Cardiac atrium fibroblast (primary cell): ENCODE measurements at places on chromosomes 3 and 15. TPM values are rescaled to one million over a fixed set of nuclear protein-coding genes. Genes with fewer than 3 reads are reported as not detected.

Gene RARB
- total RNA-seq: 2.8 and 5.2 TPM in 2 replicates

Gene TRH
- total RNA-seq: not detected in 2 replicates

Gene MAP2K1
- total RNA-seq: 56.9 and 82.9 TPM in 2 replicates

Gene GNAT1
- total RNA-seq: not detected in 2 replicates

Gene ZBTB20
- total RNA-seq: 5.4 and 9.7 TPM in 2 replicates

Gene CPLX3
- total RNA-seq: not detected in 2 replicates

Gene SOX2
- not detected in 2 replicates for total RNA-seq

Gene ANKUB1
- not detected in 2 replicates for total RNA-seq

Gene IGSF10
- total RNA-seq: 2.1 and 3.4 TPM in 2 replicates

Gene EXD1
- total RNA-seq: not detected in 2 replicates

Gene IQCH
- total RNA-seq: 0.36 and 2.3 TPM in 2 replicates

Gene EOMES
- not detected in 2 replicates for total RNA-seq

Gene GOLGA6D
- total RNA-seq: not detected in 2 replicates

Gene FBXO40
- not detected in 2 replicates for total RNA-seq

Gene TGM5
- not detected in 2 replicates for total RNA-seq

Gene PLSCR5
- not detected in 2 replicates for total RNA-seq

Gene MBD4
- total RNA-seq: 20.0 and 21.1 TPM in 2 replicates

Gene ZNF619
- 1.4 and 2.9 TPM in 2 replicates for total RNA-seq

Gene A4GNT
- total RNA-seq: not detected in 2 replicates

Gene TARS3
- total RNA-seq: 3.1 and 4.7 TPM in 2 replicates

Gene CHDH
- under 0.01 TPM in 1 of 2 replicates, not detected in the other for total RNA-seq

Gene DNAH12
- total RNA-seq: 0.16 TPM in 1 of 2 replicates, not detected in the other

Gene C3orf22
- not detected in 2 replicates for total RNA-seq

Gene MESP1
- total RNA-seq: 2.3 TPM in 1 of 2 replicates, not detected in the other

Gene REC114
- total RNA-seq: not detected in 2 replicates

Gene OIP5
- total RNA-seq: 1.1 and 4.7 TPM in 2 replicates

Gene EPHA3
- total RNA-seq: 5.2 and 5.5 TPM in 2 replicates

Gene TRAT1
- not detected in 2 replicates for total RNA-seq

Gene TLR9
- total RNA-seq: not detected in 2 replicates

Gene IL1RAP
- 31.6 and 35.0 TPM in 2 replicates for total RNA-seq

Gene MRAS
- 11.4 and 20.4 TPM in 2 replicates for total RNA-seq

Gene TYRO3
- 8.8 and 15.7 TPM in 2 replicates for total RNA-seq

Gene GP9
- not detected in 2 replicates for total RNA-seq

Gene CACNA1D
- total RNA-seq: not detected in 2 replicates

Gene CRYBG3
- total RNA-seq: 14.1 and 18.5 TPM in 2 replicates

Gene GALNT15
- total RNA-seq: 12.3 and 13.4 TPM in 2 replicates

Gene TMEM108
- 0.81 TPM in 1 of 2 replicates, not detected in the other for total RNA-seq

Gene EID1
- 192 and 202 TPM in 2 replicates for total RNA-seq

Gene SYNM
- 1.1 and 1.6 TPM in 2 replicates for total RNA-seq

Gene IL5RA
- total RNA-seq: not detected in 2 replicates

Gene MEGF11
- total RNA-seq: not detected in 2 replicates

Gene PTX3
- total RNA-seq: 3,721 and 3,941 TPM in 2 replicates

Gene CCR8
- total RNA-seq: not detected in 2 replicates

Gene TRPM1
- total RNA-seq: not detected in 2 replicates

Gene GOLGA8O
- total RNA-seq: 0.18 and 1.5 TPM in 2 replicates

Gene SCAANT1
- total RNA-seq: not detected in 2 replicates

Gene MYRIP
- 0.54 and 0.65 TPM in 2 replicates for total RNA-seq

Gene ZBED2
- total RNA-seq: not detected in 2 replicates

Gene PLA2G4F
- not detected in 2 replicates for total RNA-seq

Gene SHC4
- total RNA-seq: 0.72 and 2.9 TPM in 2 replicates

Gene SAMD7
- not detected in 2 replicates for total RNA-seq

Gene CLDN16
- not detected in 2 replicates for total RNA-seq

Gene C3orf20
- total RNA-seq: not detected in 2 replicates
